ENCODE measurements at places on chromosomes 11 and 22.

- DNase-seq: no peak
Measured at GRCh38 chr22:30186510-30186909, 60.0 kb downstream of the LIF start.

GRCh38 chr11:57072640-57073039 lies 83.9 kb downstream of the OR5AK2 start:
- DNase-seq: no peak

GRCh38 chr11:129998107-129998506 lies 4.5 kb downstream of the PRDM10 start:
- no peak for DNase-seq

DNA sequence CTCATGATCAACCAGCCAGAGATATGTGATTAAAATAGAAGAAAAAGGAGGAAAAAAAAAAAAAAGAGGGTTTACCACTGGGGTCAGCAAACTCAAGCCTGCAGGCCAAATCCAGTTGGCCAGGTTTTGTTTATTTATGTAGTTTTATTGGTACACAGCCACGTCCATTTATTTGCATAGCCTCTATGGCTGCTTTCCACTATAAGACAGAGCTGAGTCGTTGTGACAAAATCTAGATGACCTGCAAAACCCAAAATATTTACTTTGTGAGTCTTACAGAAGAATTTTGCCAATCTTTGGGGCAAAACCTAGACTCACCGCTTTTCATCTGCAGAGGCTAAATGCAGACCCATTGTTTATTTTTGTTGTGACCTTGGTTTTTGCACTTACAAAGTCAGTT lies 87.1 kb downstream of the TENM4 start:
- no peak for DNase-seq

DNA sequence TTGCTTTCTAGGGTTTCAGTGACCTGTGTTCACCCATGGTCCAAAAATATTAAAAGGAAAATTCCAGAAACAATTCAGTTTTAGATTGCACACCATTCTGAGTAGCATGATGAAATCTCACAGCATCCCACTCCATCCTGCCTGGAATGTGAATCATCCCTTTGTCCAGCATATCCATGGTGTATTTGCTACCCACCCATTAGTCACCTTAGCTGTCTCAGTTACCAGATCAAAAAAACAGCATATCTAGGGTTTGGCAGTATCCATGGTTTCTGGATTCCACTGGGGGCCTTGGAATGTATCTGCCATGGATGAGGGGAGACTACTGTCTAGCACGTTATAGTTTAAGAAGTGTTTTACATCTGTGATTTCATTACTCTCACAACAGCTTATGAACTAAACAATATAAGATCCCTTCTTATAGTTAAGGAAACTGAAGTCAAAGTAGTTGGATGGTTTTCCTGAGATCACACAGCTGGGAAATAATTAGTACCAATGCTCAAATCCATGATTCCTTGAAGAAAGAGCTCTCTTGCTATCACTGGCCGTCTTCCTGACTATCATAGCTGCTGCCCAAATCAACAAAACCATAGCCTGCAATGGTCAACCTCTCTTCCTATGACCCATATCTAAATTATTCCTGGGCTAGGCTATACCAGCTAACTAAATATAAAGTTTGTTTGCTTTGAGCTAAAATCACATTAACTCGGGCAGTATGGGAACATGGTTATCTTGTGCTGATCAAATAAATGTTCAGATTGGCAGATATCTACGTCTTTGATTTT lies 122.6 kb downstream of the MICAL2 start:
- DNase-seq: no peak

- no peak for DNase-seq
Measured at GRCh38 chr11:44116234-44116830, 20.9 kb downstream of the EXT2 start.

GRCh38 chr22:21907638-21908522 lies 40.4 kb upstream of the MAPK1 start:
- no peak for DNase-seq

Measured in right hindlimb (tissue), 1 donor.